Adrenal gland (tissue), 19 donors: ENCODE measurements at places on chromosomes 1 and 21. TPM values are rescaled to one million over a fixed set of nuclear protein-coding genes. Genes with fewer than 3 reads are reported as not detected.
A peak's percentile ranks its signal among the peaks of the same experiment; 100 is the strongest.

DNA sequence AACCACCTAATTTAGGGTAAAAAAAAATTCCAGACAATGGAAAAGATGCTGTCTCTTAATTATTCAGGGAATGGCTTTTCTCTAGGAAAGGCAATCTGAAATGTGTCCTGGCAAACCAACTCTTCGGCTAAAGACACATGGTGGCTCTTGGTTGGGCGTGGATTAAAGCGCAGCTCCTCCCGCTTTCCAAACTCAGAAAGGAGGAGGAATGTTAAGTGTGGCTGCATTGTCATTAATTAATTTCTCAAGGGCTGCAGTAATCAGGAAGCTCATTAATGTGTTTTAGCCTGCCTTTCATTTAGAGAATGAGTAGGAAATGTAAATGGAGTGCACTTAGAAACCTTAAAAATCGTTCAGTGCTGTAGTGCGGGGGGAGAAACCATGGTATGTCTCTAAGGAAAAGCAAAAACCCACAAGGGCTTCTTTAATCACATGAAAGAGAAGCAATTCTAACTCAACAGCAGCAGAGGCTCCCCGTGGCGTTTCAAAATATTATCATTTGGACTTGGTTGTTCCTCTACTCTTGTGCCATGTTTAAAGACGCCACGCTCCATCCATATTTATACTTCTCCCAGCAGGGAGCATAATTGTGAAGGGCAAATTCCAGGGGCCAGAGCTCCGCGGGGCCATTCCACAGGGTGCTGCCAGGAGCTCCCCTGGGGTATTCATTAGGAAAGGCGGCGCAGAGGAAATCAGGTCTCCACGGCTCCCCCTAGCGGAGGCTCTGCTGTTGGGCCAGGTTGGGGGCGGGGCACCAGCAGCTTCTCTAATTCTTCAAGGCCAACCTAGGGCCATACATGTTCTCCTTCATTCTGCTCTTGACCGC lies 91.9 kb upstream of the SSX2IP start:
- DNase-seq, result peak; percentile 43

GRCh38 chr1:210293171-210293607 lies 35.5 kb upstream of the HHAT start:
- peak; percentile 52 for DNase-seq

GRCh38 chr1:13494025-13494424 lies 19.8 kb downstream of the LRRC38 start:
- no peak for DNase-seq

- DNase-seq, result no peak
Measured at GRCh38 chr1:54372978-54373377, 33.2 kb downstream of the SSBP3 start.

DNA sequence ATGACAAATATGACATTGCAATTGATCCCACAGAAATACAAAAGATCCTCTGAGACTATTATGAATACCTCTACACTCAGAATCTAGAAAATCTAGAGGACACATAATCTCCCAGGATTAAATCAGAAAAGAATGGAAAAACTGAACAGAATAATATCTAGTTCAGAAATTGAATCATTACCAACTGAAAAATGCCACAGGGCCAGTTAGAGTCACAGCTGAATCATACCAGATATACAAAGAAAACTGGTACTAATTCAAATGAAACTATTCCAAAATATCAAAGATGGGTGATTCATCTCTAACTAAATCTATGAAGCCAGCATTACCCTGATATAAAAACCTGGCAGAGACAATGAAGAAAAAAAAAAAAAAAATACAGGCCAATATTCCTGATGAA lies 149.3 kb downstream of the BRINP3 start:
- no peak for DNase-seq

DNA sequence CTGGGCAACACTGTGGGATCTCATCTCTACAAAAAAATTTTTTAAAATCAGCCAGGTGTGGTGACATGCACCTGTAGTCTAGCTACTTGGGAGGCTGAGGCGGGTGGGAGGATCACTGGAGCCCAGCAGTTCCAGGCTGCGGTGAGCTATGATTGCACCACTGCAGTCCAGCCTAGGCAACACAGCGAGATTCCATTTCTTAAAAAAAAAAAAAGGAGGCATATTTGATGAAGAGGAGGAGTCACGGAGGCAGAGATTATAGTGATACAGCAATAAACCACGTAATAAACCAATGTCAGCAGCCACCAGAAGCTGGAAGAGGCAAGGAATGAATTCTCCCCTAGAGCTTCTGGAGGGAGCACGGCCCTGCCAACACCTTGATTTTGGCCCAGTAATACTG lies 4.0 kb downstream of the LIX1L start:
- no peak for DNase-seq

GRCh38 chr1:175155473-175155856 lies 37.1 kb downstream of the KIAA0040 start:
- no peak for DNase-seq

The AMY2B gene
- 14.4 TPM for total RNA-seq

The TSPAN2 gene
- total RNA-seq, result 0.46 TPM

The CLCA1 gene
- total RNA-seq, result not detected

The MTFR1L gene
- total RNA-seq, result 238 TPM

The FLAD1 gene
- 21.6 TPM for total RNA-seq

The PIGR gene
- total RNA-seq, result 0.66 TPM

The SPATA1 gene
- 1.3 TPM for total RNA-seq

The HSD3B2 gene
- total RNA-seq, result 1,708 TPM
